Muscle of leg (tissue), 16 donors: ENCODE measurements at places on chromosomes 13 and 19. TPM values are rescaled to one million over a fixed set of nuclear protein-coding genes. Genes with fewer than 3 reads are reported as not detected.

GRCh38 chr13:21053231-21053630 is 8.2 kb downstream of the LATS2 start:
- H3K4me1 ChIP-seq, result peaks cover 10% of the 10 kb centered on the region
- H3K27me3 ChIP-seq, result no peaks in the 10 kb centered on the region
- H3K4me3 ChIP-seq, result no peak overlapping the region
- H3K27ac ChIP-seq, result no peak overlapping the region
- H3K36me3 ChIP-seq, result peaks cover 19% of the 10 kb centered on the region

DNA sequence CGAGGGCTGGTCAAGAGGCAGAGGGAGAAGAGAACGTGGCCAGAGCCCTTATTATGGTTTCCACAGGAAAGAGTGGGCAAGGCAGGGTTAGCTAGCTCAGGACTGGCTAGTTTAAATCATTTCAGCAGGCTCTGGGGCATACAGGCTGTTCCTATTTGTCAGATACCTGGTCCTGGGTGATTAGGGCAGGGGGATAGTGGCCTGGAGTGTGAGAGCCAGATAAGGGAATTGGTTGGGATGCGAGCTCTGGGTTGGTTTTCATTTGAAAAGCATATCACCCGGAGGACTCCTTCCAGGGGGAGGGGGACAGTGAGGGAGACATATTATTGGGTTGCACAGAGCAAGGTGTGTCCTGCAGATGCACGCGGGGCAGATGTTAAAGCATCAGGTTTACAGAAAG is 75.3 kb upstream of the CLDN10 start:
- H3K27ac ChIP-seq, result no peak overlapping the region
- H3K36me3 ChIP-seq, result no peaks in the 10 kb centered on the region
- no peak overlapping the region for H3K4me3 ChIP-seq
- DNase-seq, result no peak
- peaks cover 5% of the 10 kb centered on the region for H3K27me3 ChIP-seq

GRCh38 chr19:55391191-55391670 is 5.5 kb downstream of the RPL28 start:
- H3K27me3 ChIP-seq, result no peaks in the 10 kb centered on the region
- H3K36me3 ChIP-seq, result peaks cover 50% of the 10 kb centered on the region
- no peak for DNase-seq
- H3K4me1 ChIP-seq, result peaks cover 36% of the 10 kb centered on the region
- H3K27ac ChIP-seq, result no peak overlapping the region

Gene KLF1
- total RNA-seq, result 0.31 TPM

Gene MYH14
- 11.3 TPM for total RNA-seq

DNA sequence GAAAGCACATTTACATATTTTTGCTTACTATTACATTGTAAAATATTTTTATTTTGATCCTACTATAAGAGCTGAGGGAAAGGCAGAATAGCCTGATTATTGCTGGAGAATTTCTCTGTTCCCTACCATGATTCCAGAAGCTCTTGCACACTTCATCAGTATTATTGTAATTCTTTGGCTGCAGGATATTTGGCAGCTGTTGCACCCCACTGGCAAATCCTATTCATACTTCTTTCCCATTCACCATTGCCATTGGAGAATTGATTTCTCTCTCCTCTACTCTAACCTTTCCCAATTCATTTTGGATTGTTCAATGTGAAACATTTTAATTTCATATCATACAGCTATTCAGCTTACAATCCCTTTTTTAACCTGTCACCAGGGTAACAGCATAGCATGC is 238.0 kb downstream of the GGACT start:
- H3K4me1 ChIP-seq, result no peaks in the 10 kb centered on the region
- peak; percentile 47 for DNase-seq
- no peak overlapping the region for H3K4me3 ChIP-seq
- no peaks in the 10 kb centered on the region for H3K27me3 ChIP-seq
- H3K27ac ChIP-seq, result no peak overlapping the region

Gene NKG7
- 0.80 TPM for total RNA-seq

GRCh38 chr19:1745589-1746031 is 7.7 kb upstream of the ONECUT3 start:
- no peaks in the 10 kb centered on the region for H3K36me3 ChIP-seq
- no peak overlapping the region for H3K27ac ChIP-seq
